ENCODE measurements at places on chromosomes 7 and 10. TPM values are rescaled to one million over a fixed set of nuclear protein-coding genes. Genes with fewer than 3 reads are reported as not detected.

The TRIM73 gene
- 7.1 TPM for total RNA-seq

The LRRC4 gene
- total RNA-seq: 0.23 TPM

GRCh38 chr7:2668401-2668800, 19.6 kb upstream of the AMZ1 start:
- DNase-seq: no peak

DNA sequence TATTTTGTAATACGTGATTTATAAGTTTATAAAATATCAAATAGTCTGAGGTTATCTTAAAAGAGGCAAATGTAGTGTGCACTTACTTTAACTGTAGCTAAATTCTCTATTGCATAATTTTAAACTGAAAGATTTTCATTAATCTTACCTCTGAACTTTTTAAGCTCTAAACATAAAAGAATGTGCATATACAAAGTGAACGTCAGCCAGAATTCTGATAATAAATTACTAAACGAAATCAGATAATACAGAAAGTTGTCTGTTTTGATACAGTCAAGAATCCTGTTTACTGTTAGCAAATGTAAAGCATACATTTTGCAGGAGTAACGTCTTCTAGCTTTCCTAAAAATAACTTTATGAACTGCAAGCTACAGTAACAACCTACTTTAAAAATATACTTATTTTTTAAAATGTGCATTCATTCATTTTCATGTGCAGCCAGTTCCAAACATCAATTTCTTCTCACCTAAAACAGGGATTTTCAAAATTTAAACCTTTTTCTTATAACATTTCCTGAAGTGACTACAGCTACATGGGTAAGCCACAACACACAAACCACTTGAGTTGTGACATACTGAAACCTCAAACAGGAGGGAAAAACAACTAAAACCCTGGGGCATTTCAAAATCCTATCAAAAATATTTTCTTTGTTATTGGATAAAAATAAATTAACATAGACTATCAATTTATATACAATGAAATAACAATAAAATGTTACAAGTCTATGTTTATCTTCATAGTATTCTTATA, 92.7 kb downstream of the RNLS start:
- no peak for DNase-seq

- DNase-seq: no peak
These were observed 81.4 kb downstream of the ATXN7L1 start for GRCh38 chr7:105794741-105795729.

DNA sequence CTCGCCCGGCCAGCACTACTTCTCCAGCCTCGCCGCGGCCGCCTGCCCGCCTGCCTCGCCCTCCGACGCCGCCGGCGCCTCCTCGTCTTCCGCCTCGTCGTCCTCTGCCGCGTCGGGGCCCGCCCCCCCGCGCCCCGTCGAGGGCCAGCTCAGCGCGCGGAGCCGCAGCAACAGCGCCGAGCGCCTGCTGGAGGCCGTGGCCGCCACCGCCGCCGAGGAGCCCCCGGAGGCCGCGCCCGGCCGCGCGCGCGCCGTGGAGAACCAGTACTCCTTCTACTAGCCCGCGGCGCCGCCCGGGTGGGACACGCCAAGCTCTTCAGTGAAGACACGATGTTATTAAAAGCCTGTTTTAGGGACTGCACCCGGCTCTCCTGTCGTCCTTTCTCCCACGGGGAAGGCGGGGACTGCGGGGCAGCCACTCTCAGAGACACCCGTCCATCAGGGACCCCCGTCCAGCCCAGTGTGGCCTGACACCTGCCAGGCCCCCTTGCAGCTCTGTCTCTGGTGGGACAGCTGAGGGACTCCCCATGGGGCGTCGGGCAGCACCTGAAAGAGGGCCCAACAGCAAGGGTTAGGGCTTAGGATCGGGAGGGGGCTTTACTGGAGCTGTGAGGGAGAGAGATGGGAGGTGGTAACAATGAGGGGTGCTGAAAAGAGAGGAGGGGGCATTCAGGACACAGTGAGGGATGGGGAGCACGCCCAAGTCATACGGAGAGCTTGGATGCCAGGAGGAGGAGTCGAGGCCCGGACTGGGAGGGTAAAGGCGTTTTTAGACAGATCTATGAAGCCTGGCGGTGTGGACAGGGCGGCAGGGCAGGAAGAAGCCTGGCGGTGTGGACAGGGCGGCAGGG, 34.7 kb downstream of the SPDYE6 start:
- no peak for DNase-seq

DNA sequence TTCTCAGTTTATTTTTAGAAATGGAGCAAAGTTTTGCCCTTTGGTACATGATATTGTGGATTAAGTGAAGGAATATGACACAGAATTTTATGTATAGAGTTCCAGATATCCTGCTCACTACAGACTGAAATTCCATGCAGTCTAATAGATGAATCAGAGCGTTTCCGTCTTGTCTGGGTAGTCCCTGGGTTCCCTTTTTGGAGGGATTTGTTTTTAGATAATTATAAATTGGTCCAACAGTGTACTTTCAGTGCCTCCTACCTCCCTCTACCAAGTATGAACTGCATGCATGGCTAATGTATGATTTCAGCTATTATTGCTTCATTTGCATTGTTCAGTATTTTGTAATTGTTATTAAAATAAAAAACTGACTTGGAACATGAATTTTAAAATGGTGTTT, 74.4 kb downstream of the SEPTIN7 start:
- no peak for DNase-seq

GRCh38 chr10:83816942-83817341, 322.4 kb upstream of the GHITM start:
- DNase-seq: no peak
